AG04450 (cell line): ENCODE measurements at places on chromosomes 12 and 14.
A peak's percentile ranks its signal among the peaks of the same experiment; 100 is the strongest.

GRCh38 chr12:4824380-4824779, 85.3 kb upstream of the KCNA1 start:
- DNase-seq: no peak

GRCh38 chr12:111645433-111645832, 40.3 kb downstream of the BRAP start:
- DNase-seq: no peak

DNA sequence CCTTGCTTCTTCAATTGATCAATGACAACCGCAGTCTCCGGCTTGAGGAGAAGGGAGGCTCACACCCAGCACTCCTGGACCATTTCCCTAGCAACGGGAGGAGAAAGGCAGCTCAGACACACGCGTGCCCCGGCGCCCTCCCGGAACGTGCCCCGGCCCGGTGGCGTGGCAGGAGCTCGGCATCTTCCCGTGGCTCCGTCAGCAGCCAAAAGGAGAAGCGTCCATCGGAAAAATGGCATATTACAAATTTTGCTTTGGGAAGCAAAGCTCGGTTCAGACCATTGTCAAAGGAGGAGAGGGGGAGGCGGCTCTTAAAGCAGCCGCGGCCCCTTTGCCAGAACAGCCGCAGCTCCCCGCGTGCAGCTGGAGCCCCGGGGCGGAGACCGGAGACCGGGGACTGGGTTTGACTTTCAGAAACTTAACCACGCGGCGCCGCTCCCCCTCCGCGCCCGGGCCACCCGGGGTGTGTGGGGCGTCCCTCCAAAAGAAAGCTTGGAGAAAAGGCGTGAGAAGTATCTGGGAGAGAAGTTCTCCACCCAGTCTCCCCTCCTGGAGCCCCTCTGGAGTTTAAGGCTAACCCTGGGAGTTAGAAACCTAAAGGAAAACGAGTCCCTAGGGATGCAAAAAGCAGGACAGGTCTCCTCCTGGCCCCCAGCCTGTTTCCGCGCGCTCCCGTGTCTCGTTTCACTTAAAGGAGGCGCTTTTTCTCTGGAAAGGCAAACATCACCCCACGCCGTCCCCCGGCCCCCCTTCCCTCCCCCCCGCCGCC, 545 bp downstream of the PPFIA2 start:
- no peak for DNase-seq

- peak; percentile 50 for DNase-seq
Observed at GRCh38 chr12:80033448-80033847, 65.9 kb upstream of the OTOGL start.

DNA sequence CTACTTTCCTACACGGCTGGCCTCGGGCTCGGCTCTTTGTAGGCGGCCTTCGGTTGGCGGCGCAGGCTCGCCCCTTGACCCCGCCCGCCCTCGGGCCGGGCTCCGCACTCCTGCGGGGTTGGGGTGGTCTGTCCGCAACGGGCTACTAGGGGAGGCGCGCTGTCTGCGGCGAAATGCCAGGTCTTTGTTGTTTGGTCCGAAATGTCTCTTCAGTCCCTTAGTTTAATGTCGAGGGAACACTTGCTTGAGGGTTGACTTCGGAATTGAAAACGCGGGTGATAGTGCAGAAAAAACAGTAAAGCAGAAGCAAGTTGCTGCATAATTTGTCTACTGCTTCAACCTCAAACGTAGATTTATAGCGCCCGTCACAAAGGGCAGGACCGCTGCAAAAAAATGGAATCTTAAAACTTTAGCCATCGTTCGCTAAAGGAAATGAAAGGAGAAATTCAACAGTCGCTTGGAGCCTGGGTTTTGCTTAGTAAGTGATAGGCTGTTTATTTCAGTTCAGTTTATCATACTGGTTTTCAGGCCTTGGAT, 390 bp downstream of the JKAMP start:
- no peak for DNase-seq

GRCh38 chr14:61489512-61489911, 168.1 kb downstream of the PRKCH start:
- no peak for DNase-seq

- DNase-seq: no peak
Observed at GRCh38 chr14:93085911-93086310, 29.8 kb downstream of the ITPK1 start.

DNA sequence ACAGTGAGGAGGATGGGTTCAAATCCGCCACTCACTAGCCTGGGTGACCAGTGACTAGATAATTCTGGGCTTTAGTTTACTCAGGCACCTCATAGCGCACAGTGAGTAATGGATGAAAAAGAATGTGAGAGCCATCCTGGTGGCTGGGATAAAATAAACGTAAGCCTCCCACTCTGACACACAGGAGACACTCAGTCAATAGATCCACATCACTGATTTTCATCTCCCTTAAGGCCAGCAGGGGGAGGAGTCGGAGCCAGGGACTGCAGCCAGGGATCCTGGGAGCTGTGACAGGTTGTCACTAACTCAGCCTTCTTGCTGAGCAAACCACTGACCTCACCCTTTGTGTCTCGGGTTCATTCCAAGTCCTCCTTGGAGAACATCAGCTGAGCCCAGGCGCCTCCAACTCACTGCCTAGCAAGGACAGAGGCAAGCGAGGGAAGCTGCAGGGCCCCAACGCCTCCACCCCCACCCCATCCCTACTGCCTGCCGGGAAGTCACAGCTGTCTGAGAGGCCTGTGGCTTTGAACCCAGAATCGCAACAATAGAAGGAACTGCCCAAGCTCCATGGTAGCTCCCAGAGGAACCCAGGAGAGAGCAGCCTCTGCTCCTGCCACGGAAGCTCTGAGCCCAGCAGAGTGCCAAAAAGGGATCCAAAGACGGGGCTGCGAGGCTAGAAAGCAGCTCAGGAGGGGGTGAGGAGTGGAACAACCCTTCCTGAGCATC, 30.7 kb downstream of the PXN start:
- peak; percentile 70 for DNase-seq

- DNase-seq: peak; percentile 74
Observed at GRCh38 chr12:26011099-26011498, 52.6 kb downstream of the RASSF8 start.
